Hematopoietic multipotent progenitor cell treated with erythropoietin and hydrocortisone succinate and interleukin-3 and kit ligand, for 17 days (in vitro differentiated cells): ENCODE measurements at places on chromosomes 16 and 17.
A peak's percentile ranks its signal among the peaks of the same experiment; 100 is the strongest.

- DNase-seq = no peak
Observed at GRCh38 chr16:86322806-86323205, 187.5 kb upstream of the FOXF1 start.

DNA sequence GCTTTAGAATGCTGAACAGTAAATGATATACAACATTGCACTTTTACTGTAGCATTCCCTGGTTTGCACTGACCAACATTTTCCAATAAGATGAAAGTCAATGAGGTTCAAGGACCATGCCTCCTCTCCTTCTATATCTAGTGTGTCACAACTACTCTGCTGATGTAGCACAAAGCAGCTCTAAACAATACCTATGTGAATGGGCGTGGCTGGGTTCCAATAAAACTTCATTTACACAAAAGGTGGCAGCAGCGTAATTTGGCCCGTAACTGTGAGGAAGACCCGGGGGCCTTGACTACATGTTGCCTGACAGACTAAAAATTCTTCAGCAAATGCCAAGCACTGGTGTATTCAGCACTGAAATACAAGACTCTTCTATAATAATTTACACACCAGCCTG lies 6.5 kb downstream of the SRP68 start:
- DNase-seq = no peak

- no peak for DNase-seq
Observed at GRCh38 chr17:61414141-61414935, 14.7 kb downstream of the TBX2 start.

DNA sequence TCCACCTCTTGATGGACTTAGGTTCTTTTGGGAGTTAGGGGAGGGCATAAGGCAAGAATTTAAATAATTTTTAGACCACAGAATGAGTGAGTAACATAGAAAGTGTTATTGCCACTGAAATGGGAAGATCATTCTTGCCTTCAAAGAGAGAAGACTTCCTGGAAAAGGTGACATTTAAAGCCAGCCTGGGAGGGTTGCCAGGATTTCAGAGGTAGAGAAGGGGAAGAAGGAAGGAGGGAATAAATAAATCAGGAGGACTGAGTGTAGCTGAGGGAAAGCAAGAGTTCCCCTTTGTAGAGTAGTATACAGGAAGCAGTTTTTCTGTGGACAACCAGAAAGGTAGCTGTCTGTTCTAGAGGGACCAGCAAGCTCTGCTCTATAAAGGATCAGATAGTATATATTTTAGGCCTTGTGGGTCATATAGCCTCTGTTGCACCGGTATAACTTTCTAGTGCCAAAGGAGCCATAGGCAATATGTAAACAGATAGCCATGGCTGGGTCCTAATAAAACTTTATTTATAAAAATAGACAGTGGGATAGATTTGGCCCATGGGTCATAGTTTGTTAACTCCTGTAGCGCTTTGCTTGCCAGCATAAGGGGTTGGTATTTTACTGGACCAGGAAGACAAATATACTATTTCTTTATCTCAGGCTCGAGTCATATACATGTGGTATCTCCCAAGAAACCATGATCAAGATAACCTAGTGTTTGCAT lies 147.2 kb upstream of the CACNG5 start:
- DNase-seq = no peak

- no peak for DNase-seq
Observed at GRCh38 chr17:68289473-68289872, 1.5 kb downstream of the SLC16A6 start.

DNA sequence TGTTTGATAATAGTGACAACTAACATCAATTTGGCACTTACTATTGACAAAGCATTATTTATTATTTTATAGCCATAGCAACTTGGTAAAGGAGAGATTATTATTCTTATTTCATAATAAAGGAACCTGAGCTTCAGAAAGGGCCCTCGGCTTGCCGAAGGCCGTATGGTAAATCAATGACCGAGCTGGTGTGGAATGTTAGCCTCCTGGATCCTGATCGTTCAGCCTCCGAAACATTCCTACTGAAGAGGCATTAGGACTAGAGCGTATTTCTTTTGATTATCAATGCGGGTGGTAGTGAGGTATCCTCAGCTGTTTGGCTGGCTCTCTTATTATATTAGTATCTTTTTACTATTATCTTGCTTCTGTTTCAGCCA lies 199.3 kb upstream of the TBX2 start:
- DNase-seq = no peak

DNA sequence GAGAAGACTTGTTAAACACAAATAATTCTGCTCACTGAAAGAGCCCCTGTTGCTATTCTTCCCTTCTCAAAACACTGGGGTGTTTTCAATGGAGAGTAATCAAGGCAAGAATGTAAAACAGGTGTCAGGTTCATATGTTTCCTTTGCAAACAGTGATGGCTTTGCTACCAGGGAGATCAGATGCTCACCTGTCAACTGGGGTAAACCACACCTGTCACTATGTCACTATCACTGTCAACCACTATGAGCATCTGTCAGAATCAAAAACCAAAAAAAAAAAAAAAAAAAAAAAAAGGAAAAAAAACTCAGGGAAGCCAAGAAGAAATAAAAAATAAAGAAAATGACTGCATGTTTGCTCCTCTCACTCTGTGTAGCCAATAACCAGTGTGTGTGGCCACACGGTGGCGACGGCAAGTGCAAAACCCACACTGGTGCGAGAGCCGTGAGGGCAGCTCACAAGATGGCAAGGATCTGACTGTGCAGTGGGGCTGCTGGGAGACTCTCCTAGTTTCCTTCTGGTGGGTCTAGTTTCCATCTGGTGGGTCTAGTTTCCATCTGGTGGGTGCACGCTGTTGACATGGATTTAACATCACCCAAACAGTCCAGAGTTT lies 22.7 kb downstream of the USP22 start:
- peak; percentile 49 for DNase-seq

GRCh38 chr17:48597778-48598631 lies 4.4 kb upstream of the HOXB5 start:
- DNase-seq = no peak

DNA sequence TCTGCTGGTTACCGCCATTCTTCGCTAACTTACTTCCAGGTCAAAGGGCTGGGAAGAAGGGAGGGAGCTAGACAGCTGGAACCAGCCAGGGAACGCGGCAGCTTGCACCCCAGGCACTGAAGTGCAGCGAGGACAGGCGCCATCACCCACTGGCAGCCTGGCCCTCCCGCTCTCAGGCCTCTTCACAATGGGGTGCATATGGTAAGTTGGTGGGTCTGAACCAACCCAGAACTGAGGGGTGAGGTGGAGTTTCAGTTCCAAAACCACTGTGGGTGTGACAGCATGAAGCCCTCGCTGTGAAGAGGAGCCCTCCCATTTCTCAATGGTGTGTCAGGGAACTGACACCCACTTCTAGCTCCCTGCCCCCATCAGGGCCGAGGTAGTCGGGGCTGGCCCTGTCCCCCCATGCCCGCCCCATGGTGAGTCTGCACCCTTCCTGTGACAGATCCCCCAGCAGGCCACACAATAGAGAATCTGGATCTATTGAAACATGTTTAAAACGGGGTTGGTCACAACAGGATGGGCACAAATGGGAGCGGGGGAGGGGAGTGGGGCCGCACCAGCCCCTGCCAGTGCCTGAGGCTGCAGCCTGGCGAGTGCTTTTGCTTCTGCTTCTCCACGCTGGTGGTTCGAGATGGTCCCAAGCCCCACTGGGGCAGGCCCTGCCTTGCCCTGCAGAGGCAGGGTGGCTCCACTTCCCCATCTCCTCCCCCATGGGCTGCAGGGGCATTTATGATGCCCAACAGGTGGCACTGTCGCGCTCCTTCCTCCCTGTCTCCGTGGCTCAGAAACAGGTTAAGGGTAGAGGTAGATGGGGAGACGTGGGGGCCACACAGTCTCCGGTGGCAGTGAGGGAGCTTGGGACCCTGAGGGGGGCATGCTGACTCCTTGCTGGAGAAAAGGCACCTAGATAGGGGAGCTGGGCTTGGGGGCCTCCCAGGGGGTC lies 2.3 kb downstream of the LIMD2 start:
- DNase-seq = peak; percentile 66

DNA sequence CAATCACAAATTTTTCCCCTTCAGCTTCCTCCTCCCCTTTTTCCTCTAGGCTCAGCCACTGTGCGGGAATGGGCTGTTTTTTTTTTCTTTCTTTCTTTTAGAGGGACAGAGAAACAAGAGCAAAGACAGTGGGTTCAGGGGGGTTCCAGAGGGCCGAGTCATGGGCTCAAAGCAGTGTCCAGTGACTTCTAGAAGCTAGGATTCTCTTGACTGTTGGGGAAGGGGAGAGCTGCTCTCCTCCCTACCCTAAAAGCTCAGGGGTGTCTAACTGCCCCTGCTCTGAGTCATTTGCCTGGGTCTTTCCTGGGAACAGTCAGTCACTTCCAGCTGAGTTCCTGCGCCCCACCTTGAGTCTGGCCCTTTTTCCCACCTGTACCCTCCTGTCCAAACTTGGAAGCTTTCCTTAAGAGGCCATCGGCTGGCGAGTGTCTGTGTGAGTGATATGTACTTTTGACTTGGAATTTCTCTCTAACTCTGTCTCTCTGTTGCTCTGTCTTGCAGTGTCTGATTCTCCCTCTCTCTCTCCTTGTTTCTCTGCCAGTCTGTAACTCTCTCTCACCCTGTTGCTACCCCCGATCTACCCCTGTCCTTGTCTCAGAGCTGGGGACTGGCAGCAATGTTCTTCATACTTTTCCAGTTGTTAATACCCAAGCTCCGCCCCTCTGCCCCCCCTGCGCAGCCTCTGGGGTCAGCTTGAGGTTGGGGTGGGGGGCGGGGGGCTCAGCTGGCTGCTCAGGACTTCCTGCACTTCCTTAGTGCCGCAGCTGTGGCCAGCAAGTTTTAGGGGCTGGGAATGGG lies 2.4 kb downstream of the THRA start:
- DNase-seq = no peak

DNA sequence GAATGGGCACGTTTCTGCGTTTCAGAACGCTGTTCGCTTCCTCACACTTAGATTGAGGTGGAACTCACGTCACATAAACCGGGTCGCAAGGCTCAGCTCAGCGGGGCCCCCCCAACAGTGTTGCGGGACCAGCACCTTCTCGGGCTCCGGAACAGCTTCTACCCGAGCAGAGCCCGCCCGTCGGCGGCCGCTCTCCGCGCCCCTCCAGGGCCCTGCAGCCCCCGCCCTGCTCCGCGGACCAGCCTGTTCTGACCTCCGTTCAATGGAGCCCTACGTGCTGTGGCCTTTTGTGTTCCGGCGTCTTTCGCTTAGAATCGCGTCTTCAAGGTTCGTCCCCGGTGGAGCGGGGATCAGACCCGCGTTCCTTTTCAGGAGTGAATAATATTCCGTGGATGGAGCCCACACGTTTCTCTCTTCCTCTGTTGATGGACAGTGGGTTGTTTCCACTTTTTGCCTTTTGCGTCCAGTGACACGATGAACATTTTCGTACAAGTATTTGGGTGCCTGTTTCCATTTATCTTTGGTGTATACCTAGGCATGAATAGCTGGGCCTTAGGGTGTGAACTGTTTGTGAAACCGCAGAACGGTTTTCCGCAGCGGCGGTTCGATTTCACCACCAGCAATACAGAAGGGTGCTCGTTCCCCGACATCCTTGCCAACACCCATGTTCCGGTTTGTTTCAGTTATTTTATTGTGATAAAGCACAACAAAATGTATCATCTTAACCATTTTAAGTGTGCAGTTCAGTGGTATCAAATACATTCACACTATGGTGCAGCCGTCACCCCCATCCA lies 2.3 kb upstream of the SLC22A31 start:
- DNase-seq = no peak
